Smooth muscle cell of bladder (primary cell): ENCODE measurements at places on chromosomes 6 and 20. TPM values are rescaled to one million over a fixed set of nuclear protein-coding genes. Genes with fewer than 3 reads are reported as not detected.

Gene MLN
- not detected in 2 replicates for total RNA-seq

Gene MUCL3
- total RNA-seq = not detected in 2 replicates

Gene HLA-DRB5
- total RNA-seq = not detected in 2 replicates

Gene PNPLA1
- total RNA-seq = under 0.01 TPM in 1 of 2 replicates, not detected in the other

Gene CST2
- total RNA-seq = 0.55 and 0.71 TPM in 2 replicates

Gene PMEPA1
- total RNA-seq = 1.3 and 6.3 TPM in 2 replicates

Gene XKR7
- total RNA-seq = not detected in 2 replicates

Gene CASS4
- total RNA-seq = 0.09 and 0.14 TPM in 2 replicates

Gene PNLDC1
- total RNA-seq = 0.74 TPM in 1 of 2 replicates, not detected in the other

Gene COL12A1
- 686 and 786 TPM in 2 replicates for total RNA-seq

Gene TREML2
- total RNA-seq = not detected in 2 replicates

Gene FILIP1
- 0.14 and 0.28 TPM in 2 replicates for total RNA-seq

Gene RNF39
- under 0.01 TPM in 1 of 2 replicates, not detected in the other for total RNA-seq

Gene ANGPT4
- not detected in 2 replicates for total RNA-seq

Gene PI3
- not detected in 2 replicates for total RNA-seq

Gene OR2W1
- not detected in 2 replicates for total RNA-seq

Gene PRL
- under 0.01 TPM in 1 of 2 replicates, not detected in the other for total RNA-seq

Gene NKX2-4
- total RNA-seq = not detected in 2 replicates

Gene SNTA1
- total RNA-seq = 24.6 and 24.9 TPM in 2 replicates

Gene OR2H1
- 0.14 TPM in 1 of 2 replicates, not detected in the other for total RNA-seq

Gene SPATA2
- total RNA-seq = 0.83 and 0.85 TPM in 2 replicates

Gene TP53RK
- 24.6 and 27.3 TPM in 2 replicates for total RNA-seq

Gene SLPI
- 2.3 and 2.6 TPM in 2 replicates for total RNA-seq

Gene LY86
- not detected in 2 replicates for total RNA-seq

Gene TMEM151B
- total RNA-seq = not detected in 2 replicates

Gene MCHR2
- total RNA-seq = not detected in 2 replicates

Gene MEI4
- not detected in 2 replicates for total RNA-seq

Gene SYCP2
- 0.37 and 0.57 TPM in 2 replicates for total RNA-seq

Gene SPEF1
- total RNA-seq = 0.14 and 0.28 TPM in 2 replicates

Gene MAS1
- under 0.01 and 0.09 TPM in 2 replicates for total RNA-seq

Gene RALY
- total RNA-seq = 48.7 and 52.6 TPM in 2 replicates

Gene ZBTB22
- 18.6 and 20.2 TPM in 2 replicates for total RNA-seq

Gene TFAP2D
- total RNA-seq = not detected in 2 replicates

Gene PPIL6
- 3.0 and 6.9 TPM in 2 replicates for total RNA-seq

Gene BPIFB1
- not detected in 2 replicates for total RNA-seq

Gene CYP39A1
- 14.7 and 22.6 TPM in 2 replicates for total RNA-seq
